ENCODE measurements at places on chromosomes 13 and 19.

DNA sequence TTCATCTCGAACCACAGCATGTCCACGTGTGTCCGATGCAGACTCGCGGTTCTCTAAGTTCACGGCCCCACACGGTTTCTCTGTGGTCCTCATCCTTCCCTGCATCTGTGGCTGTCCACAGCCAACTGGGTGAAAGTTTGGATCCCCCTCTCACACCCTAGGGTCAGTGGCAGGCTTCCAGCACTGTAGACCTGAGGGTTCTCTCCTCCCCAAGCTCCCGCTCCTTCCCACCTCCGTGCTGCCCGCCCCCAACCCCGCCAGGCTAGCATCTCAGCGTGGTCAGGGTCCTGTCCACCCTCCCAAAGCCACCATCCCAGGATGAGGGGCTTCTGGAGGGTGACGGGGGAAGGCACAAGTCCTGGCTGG lies 3.0 kb downstream of the ANGPTL4 start:
- DNase-seq = no peak

DNA sequence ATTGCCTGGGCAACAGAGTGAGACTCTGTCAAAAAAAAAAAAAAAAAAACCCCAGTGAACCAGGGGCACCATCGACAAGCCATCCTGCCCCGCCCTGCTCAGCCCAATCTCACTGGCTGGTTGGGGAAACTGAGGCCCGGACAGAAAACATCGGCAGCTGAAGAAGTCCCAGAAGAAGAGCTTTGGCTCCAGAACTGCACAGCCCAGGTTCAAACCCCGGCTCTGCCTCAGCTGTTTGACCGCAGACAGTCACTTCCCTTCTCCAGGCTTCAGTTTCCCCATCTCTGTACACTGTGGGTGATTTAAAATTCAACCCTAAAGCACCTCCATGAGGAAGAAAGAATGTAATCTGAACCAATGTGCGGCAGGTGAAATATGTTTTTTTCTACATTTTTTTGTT lies 9.4 kb upstream of the SEMA6B start:
- no peak for DNase-seq

DNA sequence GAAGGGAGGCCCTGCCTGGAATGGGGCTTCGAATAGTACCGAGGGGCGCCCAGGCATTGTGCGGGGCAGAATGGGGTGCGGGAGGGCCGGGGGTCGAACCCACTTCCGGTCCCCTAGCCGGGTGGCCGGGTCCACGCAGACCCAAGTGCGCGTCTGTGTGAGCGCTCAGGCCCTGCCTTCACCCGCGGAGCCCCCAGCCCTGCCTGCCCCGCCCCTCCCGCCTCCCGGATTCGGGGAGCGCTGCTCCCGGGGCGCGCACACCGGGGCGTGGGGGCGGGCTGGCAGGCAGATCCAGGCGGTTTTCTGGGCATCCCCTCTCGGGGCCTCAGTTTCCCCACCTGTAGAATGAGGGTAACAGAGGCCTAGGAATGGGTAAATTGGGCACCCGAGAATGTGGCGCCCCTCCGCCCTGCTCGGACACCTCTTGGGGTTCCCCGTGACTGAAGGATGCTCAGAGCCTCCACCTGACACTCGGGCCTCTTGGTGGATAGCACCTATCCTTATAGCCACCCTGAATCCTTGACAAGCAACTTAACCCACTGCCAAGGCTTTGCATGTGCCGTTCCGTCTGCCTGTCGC lies 682 bp downstream of the PIK3R2 start:
- DNase-seq = no peak

- no peak for DNase-seq
Measured at GRCh38 chr13:23384111-23384510, 49.4 kb downstream of the SACS start.

DNA sequence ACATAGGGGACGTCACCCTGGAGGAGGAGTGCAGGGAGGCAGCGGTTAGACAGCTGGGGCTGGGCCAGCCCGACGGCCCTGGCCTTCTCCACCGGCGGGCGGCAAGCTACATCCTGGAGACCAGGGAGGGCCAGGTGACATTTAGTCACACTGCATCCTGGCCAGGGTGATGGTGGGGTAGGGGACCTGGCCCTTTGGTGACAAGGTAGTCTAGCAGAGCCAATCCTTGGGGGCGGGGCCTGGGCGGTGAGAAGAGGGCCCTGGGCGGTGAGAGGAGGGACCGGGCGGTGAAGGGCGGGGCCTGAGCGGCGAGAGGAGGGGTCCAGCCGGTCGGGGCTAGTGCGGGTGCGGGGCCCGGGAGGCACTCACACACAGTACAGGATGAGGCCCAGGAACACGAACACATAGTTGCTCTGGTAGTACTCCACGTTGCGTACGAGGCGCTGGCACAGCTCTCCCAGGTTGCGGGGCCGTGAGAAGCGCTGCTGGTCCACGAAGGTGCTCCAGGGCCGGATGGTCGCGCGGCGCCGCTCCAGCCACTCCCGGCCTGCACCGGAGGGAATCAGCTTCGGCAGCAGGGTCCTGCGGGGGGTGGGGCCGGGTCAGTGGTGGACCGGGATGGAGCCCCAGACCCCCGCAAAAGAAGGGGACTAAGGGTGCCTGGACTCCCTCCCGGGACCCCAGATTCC lies 610 bp downstream of the RABAC1 start:
- peak; percentile 47 for DNase-seq

DNA sequence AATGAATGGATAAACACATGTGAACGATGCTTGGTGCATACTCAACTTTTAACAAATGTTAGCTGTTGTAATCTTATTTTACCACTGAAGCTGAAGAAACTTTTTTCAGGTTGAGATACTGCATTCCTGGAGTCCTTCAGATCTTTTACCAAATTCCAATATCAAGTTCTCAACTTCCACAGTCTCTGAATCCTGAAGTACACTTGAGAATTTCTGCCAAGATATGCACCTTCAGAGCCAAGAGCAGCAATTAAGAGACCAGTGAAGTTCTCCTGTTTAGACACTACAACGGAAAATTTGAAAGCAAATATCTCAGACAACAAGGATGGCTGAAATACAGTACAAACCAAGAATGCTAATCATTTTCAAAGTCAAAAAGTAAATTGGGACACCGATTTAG lies 84.6 kb upstream of the MTIF3 start:
- no peak for DNase-seq

- peak; percentile 49 for DNase-seq
Measured at GRCh38 chr19:10214784-10215183, 16.3 kb downstream of the S1PR2 start.

- no peak for DNase-seq
Measured at GRCh38 chr13:53144826-53145225, 116.2 kb downstream of the OLFM4 start.

DNA sequence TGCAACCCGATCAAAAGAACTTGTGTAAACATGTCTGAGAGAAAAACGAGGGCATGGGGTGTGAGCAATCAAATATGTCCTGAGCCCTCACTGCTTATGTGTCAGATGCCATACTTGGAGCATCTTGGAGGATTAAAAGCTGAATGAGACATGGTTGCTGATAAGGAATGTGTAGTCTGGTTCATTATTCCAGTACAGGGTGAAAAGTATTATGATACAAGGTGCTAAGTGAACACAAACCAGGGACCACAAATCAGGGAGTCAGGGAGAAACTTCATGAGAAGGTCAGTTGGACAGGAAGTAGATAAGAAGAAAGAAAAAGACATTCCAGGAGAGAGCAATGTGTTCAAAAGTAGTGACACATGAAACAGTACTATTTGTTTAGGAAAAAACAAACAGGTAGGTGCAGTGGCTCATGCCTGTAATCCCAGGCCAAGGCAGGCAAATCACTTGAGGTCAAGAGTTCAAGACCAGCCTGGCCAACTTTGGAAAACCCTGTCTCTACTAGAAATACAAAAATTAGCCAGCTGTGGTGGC lies 2.0 kb upstream of the RCBTB1 start:
- DNase-seq = peak; percentile 72

DNA sequence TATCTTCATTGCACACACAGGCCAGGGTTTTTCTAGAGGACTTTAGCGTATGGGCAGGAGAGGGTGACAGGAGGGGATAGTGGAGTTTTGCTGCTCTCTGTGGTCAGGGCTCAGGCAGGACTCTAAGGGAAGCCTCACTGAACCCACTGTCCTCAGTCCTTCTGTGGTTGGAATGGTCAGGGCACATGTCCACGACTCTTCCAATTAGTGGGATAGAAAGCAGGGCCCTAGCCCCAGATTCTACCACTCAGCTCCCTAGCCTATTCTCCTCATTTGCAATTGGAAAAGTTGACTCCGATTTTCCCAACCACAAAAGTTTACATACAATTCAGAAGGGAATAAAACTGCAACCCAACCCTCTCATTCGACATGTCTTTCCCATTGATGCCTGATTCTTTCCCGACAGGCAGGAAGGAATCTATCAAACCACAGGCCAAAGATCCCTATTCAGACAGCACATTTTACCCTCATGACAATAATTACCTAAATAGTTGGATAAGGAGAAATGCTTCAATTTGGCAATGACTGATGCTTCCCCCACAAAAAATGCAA lies 38.2 kb downstream of the TGDS start:
- no peak for DNase-seq

DNA sequence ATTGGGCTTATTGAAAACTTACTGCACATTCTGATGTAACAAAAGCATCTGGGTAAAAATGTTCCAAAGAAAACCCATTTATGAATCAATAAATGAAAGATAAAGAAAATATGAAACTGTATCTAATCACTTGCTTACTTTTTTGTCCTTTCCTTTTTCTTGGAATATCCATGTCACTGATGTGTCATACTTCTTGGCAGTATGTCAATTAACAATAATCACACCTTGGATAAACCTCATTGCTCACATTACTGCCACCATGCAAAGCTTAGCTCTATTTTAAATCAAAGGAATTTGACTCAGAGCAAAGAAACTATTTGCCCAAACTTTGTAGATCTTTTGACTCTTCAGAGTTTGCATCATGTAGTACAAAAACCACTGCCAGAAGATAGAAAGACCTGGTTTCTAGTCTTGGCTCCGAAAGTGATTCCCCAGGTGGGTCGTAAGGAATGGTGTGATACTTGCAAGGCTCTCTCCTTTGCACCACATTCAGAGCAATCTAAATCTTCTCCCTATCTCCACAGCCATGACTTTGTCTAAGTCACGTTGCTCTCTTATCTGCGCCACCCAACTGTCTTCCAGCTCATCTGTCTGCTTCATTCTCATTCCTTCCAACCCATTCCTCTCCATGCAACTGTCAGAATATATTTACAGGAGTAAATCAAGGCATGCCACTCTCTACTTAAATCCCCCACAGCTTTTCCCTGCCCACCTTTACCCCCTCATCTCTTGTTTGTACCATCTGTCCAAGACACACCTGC lies 311.9 kb downstream of the COG6 start:
- DNase-seq = no peak
